ENCODE measurements at places on chromosomes 11 and 22.

- DNase-seq = no peak
Measured at GRCh38 chr11:102244681-102245409, 72.4 kb upstream of the BIRC3 start.

GRCh38 chr11:8913961-8914660 lies 3.1 kb downstream of the AKIP1 start:
- no peak for DNase-seq

DNA sequence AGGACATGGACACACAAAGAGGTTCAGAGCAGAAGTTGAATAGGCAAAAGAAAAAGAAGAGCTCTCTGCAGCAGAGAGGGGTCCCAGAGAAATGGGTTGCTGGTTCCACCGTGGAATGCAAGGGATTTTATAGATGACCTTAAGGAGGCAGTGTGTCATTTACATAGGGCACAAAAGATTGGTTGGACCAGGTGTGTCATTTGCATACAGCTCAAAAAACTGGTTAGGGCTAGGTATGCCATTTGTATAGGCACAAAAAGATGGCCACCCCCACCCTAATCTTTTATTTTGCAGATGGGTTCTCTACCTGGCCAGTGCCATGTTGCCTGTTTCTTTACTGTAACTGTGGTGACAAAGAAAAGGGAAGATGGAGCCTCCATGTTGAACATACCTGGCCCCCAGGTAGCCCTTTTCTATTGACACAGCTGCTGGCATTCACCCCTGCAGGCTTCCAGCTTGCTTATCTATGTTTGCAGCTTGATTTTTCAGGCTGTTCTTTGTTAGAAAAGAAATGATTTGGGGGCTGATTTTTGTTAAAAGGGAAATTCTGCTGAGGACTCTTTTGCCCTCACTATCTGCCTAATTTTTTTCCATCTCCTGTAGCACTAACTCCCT lies 3.1 kb upstream of the CAVIN3 start:
- no peak for DNase-seq

DNA sequence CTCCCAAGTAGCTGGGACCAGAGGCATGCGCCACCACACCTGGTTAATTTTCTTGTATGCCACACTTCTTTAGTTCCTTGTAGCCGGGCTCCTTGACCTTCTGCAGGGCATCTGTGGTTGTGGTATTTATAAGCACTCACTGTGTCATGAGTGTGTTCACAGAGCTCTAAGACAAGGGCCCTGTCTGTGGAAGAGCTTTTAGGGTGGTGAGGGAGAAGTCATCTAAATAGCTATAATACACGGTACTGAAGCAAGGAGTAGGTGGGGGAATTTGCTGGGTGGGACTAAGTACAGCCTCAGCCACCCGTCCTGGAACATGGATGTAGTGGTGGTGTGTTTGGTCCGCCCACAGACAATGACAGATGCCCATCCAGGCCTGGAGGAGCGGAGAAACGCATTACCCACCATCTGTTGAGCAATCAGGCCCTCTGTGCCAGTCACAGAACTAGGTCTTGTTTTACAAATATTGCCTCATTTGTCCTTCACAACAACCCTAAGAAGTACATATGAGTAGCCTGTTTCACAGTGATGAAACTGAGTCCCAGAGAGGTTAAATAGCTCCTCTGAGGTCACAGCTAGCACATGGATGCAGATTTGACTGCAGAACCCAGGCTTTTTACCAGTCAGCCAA lies 10.1 kb downstream of the ACO2 start:
- no peak for DNase-seq

DNA sequence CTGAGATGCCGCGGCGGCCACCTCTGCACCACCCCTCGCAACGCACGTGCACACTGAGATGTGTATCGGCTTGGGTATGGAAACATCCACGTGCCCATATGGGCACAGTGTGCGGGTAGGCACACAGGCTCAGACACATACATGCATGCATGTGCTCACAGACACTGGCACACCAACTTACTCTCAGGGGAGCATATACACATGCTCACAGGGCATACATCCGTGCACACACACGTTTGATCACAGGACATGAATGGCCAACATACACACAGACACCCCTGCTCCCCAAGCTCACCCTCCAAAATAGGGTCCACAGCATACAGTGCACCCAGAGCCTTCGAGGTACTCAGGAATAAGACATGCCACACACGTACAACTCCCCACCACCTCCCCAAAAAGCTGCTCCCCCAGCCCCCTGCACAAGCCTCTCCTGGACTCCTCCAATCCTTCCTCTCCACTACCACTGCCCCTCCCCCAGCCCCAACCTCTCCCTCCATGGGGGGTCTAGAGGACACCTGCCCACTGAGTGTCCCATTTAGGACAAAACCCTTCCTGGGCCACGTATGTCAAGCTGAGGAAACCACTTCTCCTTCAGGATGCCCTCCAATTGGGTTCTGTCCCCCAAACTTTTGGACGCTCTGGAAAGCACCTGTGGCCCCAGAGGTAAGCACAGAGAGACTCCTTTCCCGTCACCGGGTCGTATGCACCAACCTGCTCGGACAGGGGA lies 53.1 kb downstream of the SLC22A12 start:
- DNase-seq = no peak

DNA sequence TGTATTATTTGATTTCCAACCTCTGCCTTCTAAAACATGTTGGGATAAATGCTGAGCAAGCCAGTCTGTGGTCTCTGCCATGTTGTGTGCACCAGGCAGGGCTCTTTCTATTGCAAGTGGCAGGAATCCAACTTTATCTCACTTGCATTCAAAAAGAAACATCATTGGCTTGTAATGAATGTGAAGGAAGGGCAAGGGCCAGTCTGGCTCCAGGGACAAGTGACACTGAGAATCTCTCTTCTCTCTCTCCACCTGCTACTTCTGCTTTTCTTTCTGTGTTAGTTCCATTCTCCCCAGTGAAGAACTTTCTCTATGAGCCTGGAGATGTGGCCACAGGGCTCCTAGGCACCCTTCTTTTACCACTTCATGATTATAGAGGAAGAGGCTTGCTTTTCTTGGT lies 329.9 kb upstream of the NCAM1 start:
- no peak for DNase-seq

- no peak for DNase-seq
Measured at GRCh38 chr11:16827139-16827538, 88.7 kb downstream of the C11orf58 start.

DNA sequence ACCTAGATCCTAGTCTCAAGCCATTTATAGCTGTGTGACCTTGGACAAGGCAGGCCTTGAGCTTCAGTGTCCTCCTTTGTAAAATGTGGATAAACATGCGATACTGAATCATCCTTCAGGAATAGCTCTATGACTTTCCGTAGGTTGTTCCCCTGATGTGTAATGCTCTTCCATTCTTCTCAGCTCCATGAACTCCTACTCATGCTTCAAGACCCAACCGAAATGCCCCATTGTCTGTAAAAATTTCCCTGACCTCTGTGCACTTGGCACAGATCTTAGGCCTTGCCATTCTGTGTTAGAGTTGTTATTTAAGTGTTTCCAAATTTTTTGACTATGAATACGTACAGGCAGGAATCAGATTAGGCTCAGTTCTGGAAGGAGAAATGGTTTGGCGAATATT lies 3.3 kb upstream of the BEST1 start:
- DNase-seq = no peak

- DNase-seq = no peak
Measured at GRCh38 chr11:71115770-71116692, 136.3 kb downstream of the SHANK2 start.

- no peak for DNase-seq
Measured at GRCh38 chr22:31143038-31143437, 2.7 kb upstream of the PLA2G3 start.

DNA sequence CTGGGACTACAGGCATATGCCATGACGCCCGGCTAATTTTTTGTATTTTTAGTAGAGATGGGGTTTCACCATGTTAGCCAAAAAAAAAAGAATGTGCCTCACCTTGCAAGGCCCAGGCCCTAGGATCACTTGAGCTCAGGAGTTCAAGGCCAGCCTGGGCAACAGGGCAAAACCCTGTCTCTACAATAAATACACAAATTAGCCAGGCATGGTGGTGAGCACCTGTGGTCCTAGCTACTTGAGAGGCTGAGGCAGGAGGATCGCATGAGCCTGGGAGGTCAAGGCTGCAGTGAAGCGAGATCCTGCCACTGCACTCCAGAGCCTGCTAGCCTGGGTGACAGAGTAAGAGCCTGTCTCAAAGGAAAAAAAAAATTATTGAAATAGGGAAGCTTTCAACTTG lies 8.1 kb upstream of the LDHC start:
- no peak for DNase-seq

DNA sequence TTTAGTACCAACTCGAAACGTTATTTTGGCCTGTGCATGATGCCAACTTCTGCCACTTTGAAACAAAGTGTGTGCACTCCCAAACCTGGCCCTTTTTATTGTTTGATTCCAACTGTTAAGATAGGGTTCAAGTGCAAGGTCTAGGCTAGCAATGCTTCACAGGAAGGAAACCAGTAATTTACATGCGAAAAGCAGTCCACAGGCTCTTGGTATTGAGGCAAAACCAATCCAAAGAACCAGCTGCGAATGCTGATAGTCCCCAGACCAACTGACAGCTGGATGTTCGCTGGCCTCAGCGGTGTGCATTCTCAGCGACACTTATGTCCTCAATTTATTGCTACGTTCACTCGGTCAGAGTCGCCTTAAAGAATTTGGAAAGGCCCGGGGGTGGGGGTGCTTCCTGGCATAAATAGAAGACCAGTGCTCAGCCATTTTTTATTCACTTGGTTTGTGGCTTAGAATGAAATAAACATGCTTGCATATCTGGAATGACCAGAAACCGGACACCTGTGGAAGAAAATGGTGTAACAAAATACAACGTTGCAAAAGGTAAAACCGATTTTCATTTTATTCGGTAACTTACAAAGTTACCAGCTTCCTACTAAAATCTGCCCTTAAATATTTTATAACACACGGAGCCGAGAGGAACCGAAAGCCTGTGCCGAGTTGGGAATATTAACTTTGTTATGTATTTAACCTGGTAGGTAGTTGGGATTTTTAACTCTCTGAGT lies 1.6 kb downstream of the CPT1A start:
- no peak for DNase-seq

Measured in activated gamma-delta T cell (primary cell).